ENCODE measurements at places on chromosomes 6 and 20.

GRCh38 chr6:116369964-116370759 is 585 bp upstream of the DSE start:
- no peak for DNase-seq

DNA sequence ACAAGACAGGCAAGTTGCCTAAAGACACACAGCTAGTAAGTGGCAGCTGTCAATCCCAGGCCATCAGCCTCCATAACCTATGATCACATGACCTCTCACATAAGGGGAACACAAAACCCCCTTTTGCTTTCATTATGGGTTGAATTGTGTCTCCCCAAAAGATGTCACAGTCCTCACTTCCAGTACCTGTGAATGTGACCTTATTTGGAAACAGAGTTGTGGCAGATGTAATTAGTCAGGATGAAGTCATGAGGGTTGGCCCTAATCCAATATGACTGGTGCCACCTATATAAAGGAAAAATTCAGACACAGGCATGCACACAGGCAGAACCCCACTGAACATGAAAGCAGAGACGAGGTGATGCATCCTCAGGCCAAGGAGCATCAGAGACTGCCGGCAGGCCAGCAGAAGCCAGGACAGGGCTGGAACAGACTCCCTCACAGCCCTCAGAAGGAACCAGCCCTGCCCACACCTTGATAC is 33.6 kb downstream of the GFOD1 start:
- DNase-seq: no peak

DNA sequence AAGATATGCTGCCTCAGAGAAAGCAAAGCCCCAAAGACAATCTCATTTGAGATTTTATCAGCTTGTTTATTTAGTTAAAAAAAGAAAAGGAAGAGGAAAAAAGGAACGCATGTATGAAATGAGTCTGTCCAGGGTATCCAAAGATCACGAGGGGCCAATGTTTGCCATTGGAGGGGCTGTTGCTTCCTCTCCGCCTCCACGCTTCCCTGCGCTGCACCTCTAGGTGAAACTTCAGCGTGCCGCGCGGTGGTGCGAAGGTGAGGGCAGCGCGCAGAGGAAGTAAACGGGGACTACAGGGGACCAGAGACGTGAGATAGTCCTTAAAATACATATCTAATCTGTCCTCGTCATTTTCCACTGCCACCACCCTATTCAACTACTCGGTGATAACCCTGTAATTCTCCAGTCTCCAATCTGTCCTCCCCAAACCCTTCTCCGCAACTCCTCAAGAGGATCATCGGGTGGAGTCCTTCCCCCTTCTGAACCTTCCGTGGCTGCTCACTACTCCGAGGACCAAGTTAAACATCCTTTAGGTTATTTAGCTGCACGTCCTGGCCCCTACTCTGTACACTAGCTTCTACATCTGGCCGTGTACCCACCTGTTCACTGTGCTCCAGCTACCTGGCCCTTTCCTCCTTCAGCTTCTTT is 1.1 kb upstream of the DCBLD1 start:
- DNase-seq: no peak

DNA sequence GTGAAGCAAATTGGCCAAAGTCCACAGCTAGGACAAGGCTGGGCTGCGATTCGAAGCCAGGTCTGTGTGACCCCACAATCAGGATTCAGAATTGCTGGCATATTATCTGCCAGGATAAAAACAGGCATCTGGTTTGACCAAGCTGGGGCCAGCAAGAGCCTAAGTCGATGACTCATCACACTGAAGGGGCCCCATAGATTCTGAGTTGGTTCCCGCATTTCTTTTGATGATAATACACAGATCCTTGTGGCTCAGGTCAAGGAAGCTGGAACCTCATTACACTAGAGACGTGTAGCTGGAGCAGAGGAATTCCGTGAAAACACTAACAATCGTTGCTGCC is 6.5 kb downstream of the KCNB1 start:
- no peak for DNase-seq

- DNase-seq: no peak
Measured at GRCh38 chr6:136471372-136471771, 78.8 kb downstream of the MAP7 start.

- no peak for DNase-seq
Measured at GRCh38 chr6:97524811-97525210, 241.8 kb upstream of the MMS22L start.

DNA sequence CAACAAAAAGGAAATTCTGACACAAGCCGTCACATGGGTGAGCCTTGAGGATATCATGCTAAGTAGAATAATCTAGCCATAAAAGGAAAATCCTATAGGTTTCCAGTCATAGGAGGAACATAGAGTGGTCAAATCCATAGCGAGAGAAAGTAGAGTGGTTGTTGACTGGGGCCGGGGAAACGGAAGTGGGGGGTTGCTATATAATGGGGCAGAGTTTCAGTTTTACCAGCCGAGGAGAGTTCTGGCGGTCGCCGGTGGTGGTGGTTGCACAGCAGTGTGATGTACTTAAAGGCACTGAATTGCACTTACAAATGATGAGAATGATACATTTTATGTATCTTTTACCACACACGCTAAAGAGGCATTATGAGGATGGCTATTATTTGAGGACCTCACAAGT is 4.9 kb downstream of the GPR31 start:
- DNase-seq: no peak

DNA sequence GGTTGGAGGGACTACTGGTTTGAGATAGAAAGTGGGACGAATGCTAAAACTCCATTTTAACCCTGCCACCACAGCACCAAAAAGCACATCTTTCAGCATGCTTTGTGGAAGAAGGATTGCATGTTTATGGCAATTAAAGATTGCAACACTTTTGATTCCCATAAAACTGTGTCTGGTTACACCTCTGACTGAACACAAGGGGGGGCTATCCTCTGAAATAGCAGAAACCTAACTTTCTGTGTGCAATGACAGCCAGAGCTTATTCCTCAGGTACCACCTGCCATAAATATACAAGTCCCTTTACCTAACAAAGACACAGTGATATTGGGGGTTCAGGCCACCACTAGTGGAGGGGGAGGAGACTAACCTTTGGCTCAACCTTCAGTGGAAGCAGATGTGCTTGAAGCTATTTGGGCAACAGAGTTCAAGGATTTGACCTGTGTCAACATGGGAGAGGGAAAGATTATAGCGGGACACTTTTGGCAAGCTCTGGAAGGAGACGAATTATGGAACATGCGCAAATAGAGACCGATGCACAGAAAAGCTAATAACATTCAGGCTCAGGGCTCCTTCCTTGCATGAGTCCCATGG is 9.6 kb upstream of the PLG start:
- no peak for DNase-seq

- DNase-seq: no peak
Measured at GRCh38 chr20:58450254-58450653, 61.2 kb downstream of the VAPB start.

DNA sequence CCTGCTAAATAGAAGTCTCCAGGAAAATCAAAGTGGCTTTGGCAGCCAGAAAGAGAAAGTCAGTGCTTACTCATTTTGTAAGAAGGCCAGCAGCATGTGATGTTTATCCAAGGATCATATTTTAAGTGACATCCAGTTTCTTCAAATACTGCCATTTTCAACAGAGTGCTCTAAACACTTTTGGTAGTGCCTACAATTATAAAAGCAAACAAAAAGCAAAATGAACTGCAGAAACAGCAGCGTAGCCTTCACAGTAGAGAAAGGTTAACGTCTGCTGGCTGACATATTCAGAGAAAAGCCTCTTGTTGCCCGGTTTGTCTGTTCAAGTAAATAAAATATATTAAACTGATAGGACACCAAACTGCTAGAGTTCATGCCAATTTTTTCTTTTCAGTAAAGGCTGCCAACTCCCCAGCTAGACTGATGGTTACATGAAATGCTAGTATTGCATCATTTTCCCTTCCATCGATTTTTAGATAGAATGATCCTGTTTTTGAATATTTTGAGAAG is 705.7 kb upstream of the SLC35B3 start:
- DNase-seq: no peak

- DNase-seq: no peak
Measured at GRCh38 chr20:62993856-62994494, 12.8 kb downstream of the BHLHE23 start.

DNA sequence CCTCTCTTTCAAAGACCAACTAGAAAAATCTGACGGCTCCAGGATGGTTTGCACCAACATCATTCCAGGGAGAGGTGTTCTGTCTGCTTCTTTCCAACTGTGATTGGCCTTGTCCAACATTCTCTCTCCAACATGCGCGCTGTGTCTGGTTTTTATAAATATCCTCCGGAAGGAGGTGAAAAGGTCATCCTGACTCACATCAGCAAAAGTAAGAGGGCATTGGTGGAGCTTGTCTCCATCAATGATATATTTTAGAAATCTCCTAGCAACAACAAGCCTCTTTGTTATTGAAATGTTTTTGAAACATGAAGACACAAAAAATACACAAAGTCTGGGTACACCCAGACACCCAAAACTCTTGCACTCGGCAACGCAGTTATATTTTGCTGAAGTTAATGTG is 475.3 kb upstream of the JARID2 start:
- DNase-seq: no peak

GRCh38 chr6:56250266-56250665 is 2.9 kb upstream of the COL21A1 start:
- no peak for DNase-seq

- no peak for DNase-seq
Measured at GRCh38 chr6:148658681-148659430, 88.0 kb upstream of the UST start.

GRCh38 chr6:129555206-129555832 is 154.7 kb downstream of the ARHGAP18 start:
- no peak for DNase-seq

GRCh38 chr6:149901444-149902140 is 3.7 kb upstream of the RAET1E start:
- no peak for DNase-seq

DNA sequence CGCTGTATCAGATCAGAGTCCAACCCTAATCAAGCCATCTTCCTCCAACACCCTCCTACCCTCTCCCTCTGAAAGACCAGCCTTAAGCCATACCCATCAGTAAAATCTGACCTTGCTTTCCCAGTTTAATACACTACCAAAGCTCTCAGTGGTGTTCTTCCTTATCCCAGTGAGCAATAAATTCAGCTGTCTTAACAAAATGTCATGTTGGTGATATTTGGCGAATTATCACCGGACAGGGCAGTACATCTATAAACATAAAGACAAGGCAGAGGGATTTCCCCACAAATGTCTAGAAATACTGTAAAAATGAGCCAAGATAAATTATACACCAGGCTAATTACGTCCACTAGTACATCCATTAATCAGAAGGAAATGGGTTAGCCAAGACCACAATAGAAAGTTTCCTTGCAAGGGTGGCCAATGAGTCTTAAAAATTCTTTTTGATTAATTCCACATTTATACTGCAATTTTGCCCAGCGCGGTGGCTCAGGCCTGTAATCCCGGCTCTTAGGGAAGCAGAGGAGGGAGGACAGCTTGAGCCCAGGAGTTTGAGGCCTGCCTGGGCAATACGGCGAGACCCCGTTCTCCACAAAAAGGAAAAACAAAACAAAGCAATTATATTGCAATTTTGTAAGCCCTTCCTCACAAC is 905 bp downstream of the RARS2 start:
- no peak for DNase-seq

- DNase-seq: no peak
Measured at GRCh38 chr6:123716506-123716905, 79.8 kb upstream of the TRDN start.

GRCh38 chr6:75306064-75306463 is 21.5 kb upstream of the TMEM30A start:
- no peak for DNase-seq

DNA sequence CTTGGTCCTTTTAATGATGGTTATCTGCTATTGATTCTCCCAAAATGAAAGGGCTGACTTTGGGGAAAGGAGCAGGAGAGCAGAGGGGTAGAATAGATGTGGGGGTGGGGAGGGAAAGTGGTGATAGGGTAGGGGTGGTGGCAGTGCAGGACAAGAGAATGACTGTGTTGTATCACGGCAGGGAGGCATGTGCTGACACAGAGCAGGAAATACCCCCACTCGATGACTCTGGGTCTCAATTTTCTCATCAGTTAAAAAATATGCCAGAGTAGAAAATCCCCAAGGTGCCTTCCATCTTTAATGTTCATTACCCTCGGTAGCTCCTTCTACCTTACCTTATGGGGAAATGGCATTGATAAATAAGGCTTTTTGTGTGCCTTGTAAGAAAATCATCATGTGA is 79.0 kb upstream of the ATXN1 start:
- no peak for DNase-seq

DNA sequence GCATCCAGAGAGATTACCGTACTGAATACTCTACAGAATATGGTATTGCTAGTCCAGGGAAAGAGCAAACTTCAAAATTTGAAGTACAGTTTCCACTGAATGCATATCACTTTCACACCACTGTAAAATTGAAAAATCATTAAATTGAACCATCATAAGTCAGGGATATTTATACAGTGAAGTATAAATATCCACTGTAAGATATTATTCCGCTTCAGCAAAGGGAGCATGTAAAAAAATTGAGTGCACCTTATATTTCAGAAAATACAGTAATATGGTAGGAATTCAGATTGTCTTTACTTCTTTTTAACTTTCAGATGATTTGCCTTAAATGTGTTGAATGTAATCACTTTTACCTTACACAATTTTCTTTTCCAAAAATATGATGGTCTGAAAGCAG is 60.9 kb upstream of the TXNDC5 start:
- no peak for DNase-seq

- no peak for DNase-seq
Measured at GRCh38 chr6:42790549-42791181, 8.8 kb downstream of the BICRAL start.

- DNase-seq: no peak
Measured at GRCh38 chr6:35640017-35640664, 48.6 kb downstream of the FKBP5 start.

GRCh38 chr6:130216620-130217019 is 6.1 kb downstream of the SAMD3 start:
- DNase-seq: no peak

GRCh38 chr20:32449057-32449889 is 91.1 kb downstream of the ASXL1 start:
- DNase-seq: no peak

- no peak for DNase-seq
Measured at GRCh38 chr6:157579467-157580031, 198.6 kb downstream of the ZDHHC14 start.

- no peak for DNase-seq
Measured at GRCh38 chr6:33880766-33881165, 77.0 kb upstream of the MLN start.

- DNase-seq: no peak
Measured at GRCh38 chr20:53839423-53840176, 230.8 kb downstream of the BCAS1 start.

Measured in GM12892 (cell line).